Right atrium auricular region (tissue), 2 donors: ENCODE measurements at places on chromosomes 4 and X. TPM values are rescaled to one million over a fixed set of nuclear protein-coding genes. Genes with fewer than 3 reads are reported as not detected.

Gene TMSB4X
- total RNA-seq: 2,397 TPM

Gene XK
- total RNA-seq: 10.1 TPM

Gene MAGEC1
- not detected for total RNA-seq

Gene IL3RA
- total RNA-seq: 3.2 TPM

Gene DAPP1
- not detected for total RNA-seq

Gene BBS12
- 5.9 TPM for total RNA-seq

Gene SCML2
- 1.1 TPM for total RNA-seq

Gene EDA2R
- total RNA-seq: 0.83 TPM

Gene SAT1
- 713 TPM for total RNA-seq

Gene MECP2
- 52.7 TPM for total RNA-seq

Gene CT47B1
- total RNA-seq: not detected

- DNase-seq: no peak
- H3K27me3 ChIP-seq: no peaks in the 10 kb centered on the region
- no peaks in the 10 kb centered on the region for H3K36me3 ChIP-seq
- H3K27ac ChIP-seq: no peak overlapping the region
These were observed 36.9 kb downstream of the CCDC158 start for GRCh38 chr4:76384052-76384451.

DNA sequence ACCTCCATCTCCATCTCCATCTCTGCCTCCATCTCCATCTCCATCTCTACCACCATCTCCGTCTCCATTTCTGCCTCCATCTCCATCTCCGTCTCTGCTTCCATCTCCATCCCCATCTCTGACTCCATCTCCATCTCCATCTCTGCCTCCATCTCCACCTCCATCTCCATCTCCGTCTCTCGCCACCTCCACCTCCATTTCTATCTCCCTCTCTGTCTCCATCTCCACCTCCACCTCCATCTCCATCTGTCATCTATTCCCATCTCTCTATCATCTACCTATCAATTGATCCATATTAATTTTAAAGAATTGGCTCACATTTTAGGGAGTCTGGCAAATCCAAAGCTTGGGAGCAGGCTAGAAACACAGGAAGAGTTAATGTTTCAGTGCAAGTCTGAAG, 39.6 kb upstream of the CHRNA9 start:
- H3K4me1 ChIP-seq: no peaks in the 10 kb centered on the region
- no peaks in the 10 kb centered on the region for H3K27me3 ChIP-seq
- no peaks in the 10 kb centered on the region for H3K36me3 ChIP-seq
- DNase-seq: no peak

DNA sequence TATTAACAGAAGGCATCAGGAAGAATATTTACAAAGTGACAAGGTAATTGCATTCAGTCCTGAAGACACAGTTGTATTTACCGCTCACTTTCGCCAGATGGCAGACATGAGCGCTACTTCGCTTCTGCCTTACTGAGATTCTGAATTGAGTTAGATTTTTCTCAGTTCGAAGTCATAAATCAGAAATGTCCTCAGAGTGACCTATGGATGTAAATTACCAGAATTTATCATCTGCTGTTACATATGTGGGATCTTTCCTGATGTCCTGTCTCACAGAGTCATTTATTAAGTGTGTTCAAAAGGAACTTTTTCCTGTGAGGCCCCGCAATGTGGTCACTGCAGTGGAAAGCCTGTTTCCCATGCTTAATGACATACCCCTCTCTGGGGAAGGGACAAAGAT, 97.3 kb upstream of the DCLK2 start:
- H3K27ac ChIP-seq: no peak overlapping the region
- H3K4me3 ChIP-seq: no peak overlapping the region
- no peak for DNase-seq
- no peaks in the 10 kb centered on the region for H3K27me3 ChIP-seq
- no peaks in the 10 kb centered on the region for H3K4me1 ChIP-seq

DNA sequence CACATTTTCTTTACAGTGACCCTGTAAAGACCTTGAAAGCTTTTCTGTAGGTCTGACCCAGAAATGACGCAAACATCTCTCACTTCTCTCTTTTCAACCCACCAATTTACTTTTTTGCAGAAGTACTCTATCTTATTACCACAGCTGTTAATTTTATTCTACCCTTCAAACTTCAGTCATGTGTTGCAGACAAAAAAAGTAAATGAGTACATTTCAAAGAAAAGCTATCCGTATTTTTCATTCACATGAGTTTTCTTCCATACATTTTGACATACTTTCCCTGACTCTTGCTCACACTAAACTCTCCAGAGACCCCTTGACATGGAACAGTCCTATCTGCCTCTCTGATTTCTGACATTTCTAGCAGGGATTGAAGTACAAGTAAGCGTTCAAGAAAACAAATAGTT, 51.7 kb downstream of the SLC7A11 start:
- no peak overlapping the region for H3K4me3 ChIP-seq
- DNase-seq: no peak
- H3K4me1 ChIP-seq: no peaks in the 10 kb centered on the region
- no peaks in the 10 kb centered on the region for H3K27me3 ChIP-seq
- H3K36me3 ChIP-seq: no peaks in the 10 kb centered on the region

GRCh38 chr4:119693126-119693525, 64.5 kb upstream of the PDE5A start:
- H3K27ac ChIP-seq: no peak overlapping the region
- no peaks in the 10 kb centered on the region for H3K36me3 ChIP-seq
- H3K27me3 ChIP-seq: no peaks in the 10 kb centered on the region
- no peak for DNase-seq

GRCh38 chr4:145843148-145843547, 95.5 kb downstream of the ZNF827 start:
- no peak for DNase-seq
- no peaks in the 10 kb centered on the region for H3K4me1 ChIP-seq
- no peaks in the 10 kb centered on the region for H3K27me3 ChIP-seq

DNA sequence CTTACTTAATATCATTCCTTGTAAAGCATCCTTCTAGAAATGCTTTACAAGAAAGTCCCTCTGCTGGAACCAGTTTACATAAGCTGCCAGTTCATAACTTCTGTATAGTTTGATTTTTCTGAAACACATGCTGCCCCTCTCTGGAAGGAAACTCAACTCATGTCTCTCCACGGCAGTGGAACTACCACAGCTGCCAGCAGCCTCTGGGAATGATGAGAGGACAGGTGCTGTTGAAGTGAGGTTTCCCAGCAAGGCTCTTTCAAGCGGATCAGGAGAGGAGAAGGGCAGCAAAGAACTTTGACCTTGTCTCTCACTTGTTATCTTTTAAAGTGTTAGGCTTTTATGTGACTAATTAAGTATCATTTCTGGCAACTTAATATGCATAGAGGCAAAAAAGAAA, 7.3 kb downstream of the GRPR start:
- no peaks in the 10 kb centered on the region for H3K4me1 ChIP-seq
- no peaks in the 10 kb centered on the region for H3K27me3 ChIP-seq
- H3K27ac ChIP-seq: no peak overlapping the region
- no peak for DNase-seq

DNA sequence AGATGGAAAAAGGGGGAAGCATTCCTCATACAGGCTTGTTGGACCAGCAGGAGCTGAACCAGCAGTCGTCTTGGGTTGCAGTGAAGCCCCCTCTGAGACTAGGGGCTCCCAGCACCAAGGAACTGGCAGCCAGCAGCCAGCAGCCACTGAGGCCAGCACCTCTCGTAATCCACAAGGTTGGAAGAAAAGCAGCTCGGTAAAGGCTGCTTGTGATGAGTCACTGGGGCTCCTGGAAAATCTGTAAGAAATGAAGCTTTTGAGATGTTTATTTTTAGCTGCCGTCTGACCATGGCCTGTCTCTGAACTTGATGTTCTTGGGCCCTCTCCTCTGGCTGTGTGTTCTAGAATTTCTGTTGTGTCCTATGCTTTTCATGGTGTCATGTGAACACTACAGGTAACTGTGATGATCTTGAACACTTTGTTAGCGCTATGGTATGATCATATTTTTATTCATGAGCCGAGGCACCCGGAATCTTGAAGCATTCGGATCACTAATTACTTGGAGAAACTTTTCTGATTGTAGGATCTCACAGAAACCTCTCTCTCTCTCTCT, 18.6 kb downstream of the CLCN4 start:
- peaks cover 36% of the 10 kb centered on the region for H3K4me1 ChIP-seq
- no peak for DNase-seq
- peak overlapping the region; percentile 9 for H3K27ac ChIP-seq
- no peak overlapping the region for H3K4me3 ChIP-seq
- H3K36me3 ChIP-seq: no peaks in the 10 kb centered on the region

DNA sequence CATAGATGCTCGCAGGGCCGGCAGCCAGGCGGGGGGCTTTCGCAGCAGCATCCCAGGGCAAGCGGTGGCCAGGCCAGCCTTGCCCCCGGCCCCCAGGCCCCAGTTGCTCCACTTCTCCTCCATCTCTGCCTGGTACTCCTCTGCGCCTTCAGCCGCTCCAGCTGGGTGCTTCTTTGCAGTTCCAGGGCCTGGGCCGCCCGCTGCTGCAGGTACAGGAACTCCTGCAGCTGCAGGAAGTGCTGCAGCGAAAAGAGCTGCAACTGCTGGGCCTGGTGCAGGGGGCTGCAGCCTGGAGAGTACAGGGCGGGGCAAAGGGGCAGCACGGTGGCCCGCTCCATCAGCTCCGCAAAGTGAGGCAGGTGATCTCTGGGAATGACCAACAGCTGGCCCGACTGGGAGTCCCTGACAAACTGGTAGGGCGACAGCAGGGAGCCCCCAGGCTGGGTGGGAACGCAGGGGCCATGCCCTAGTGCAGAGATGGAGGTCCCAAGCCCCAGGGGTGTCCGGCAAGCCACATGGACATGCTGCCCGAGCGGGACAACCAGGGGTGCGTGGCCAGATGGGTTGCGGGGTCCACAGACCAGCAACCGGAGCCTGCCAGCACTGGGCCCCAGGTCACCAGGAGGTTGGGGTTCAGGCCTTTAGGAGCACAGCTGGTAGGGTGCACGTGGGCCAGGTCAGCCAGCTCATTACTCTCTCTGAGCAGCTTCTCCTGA, 75.9 kb upstream of the UCP1 start:
- no peaks in the 10 kb centered on the region for H3K4me1 ChIP-seq
- no peak for DNase-seq
- no peaks in the 10 kb centered on the region for H3K27me3 ChIP-seq
- no peak overlapping the region for H3K27ac ChIP-seq
